ENCODE measurements at places on chromosomes 4 and X. TPM values are rescaled to one million over a fixed set of nuclear protein-coding genes. Genes with fewer than 3 reads are reported as not detected.

CAPN6 gene
- 0.63 TPM for total RNA-seq

CTPS2 gene
- 7.9 TPM for total RNA-seq

NALF2 gene
- not detected for total RNA-seq

PRDM8 gene
- 3.7 TPM for total RNA-seq

SORCS2 gene
- 0.68 TPM for total RNA-seq

TMEM47 gene
- 366 TPM for total RNA-seq

DNA sequence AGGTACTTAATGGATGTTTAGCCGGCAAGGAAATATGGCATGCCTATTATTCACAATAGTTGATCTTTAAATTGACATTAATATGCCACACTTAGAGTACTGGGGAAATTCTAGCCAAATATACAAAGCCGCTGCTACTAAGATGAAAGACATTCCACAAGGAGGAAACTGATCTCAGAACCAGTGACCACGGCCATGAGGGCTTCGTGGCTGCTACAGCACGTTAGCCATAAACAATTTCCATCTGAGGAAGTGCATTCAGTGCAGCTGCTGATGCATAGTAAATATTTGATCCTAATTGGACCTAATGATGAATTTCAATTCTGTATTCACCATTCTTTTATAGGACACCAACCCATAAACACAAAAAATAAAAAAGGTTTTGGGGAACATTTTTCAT lies 59.1 kb downstream of the SORBS2 start:
- H3K4me3 ChIP-seq: no peak overlapping the region
- no peak overlapping the region for H3K27ac ChIP-seq
- no peak for DNase-seq
- H3K27me3 ChIP-seq: no peaks in the 10 kb centered on the region
- H3K36me3 ChIP-seq: no peaks in the 10 kb centered on the region

- no peaks in the 10 kb centered on the region for H3K4me1 ChIP-seq
- H3K27me3 ChIP-seq: no peaks in the 10 kb centered on the region
- H3K4me3 ChIP-seq: no peak overlapping the region
- no peak for DNase-seq
- no peak overlapping the region for H3K27ac ChIP-seq
- H3K36me3 ChIP-seq: no peaks in the 10 kb centered on the region
Observed at GRCh38 chrX:49784747-49785280, 44.3 kb upstream of the PAGE4 start.

GRCh38 chr4:16418814-16419213 lies 192.5 kb upstream of the TAPT1 start:
- no peaks in the 10 kb centered on the region for H3K36me3 ChIP-seq
- no peaks in the 10 kb centered on the region for H3K27me3 ChIP-seq
- no peaks in the 10 kb centered on the region for H3K4me1 ChIP-seq

DNA sequence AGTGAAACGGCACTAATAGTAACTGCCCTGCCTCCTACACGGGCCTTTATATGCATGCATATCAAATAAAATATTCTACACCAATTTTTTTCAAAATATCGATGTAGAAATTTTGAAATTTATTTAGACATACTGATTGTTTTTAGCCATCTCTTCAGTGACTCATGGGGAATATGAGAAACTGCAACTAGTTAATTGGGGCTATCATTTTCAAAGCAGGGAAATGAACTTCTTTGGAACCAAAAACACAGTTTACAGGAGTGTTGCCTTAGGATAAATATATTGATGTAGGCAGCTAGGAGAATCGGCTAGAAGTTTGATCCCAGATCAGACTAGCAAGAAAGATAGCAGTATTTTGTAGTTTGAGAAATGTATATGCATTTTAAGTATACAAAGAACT lies 1010.8 kb upstream of the AGA start:
- no peaks in the 10 kb centered on the region for H3K36me3 ChIP-seq
- no peaks in the 10 kb centered on the region for H3K4me1 ChIP-seq
- DNase-seq: no peak
- no peaks in the 10 kb centered on the region for H3K27me3 ChIP-seq
- no peak overlapping the region for H3K4me3 ChIP-seq

DNA sequence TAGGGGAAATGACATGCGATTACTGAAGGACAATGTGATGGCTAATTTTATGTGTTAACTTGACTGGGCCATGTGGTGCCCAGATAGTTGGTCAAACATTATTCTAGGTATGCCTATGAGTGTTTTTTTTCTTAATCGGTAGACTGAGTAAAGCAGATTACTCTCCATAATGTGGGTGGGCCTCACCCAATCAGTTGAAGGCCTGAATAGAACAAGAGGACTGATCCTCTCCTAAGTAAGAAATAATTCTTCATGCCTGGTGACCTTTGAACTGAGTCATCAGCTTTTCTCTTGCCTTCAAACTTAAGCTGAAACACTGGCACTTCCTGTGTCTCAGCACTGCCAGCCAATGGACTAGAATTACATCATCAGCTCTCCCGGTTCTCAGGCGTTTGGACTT lies 164.0 kb upstream of the FGF13 start:
- no peak overlapping the region for H3K27ac ChIP-seq
- no peak overlapping the region for H3K4me3 ChIP-seq
- no peaks in the 10 kb centered on the region for H3K27me3 ChIP-seq
- DNase-seq: no peak

DNA sequence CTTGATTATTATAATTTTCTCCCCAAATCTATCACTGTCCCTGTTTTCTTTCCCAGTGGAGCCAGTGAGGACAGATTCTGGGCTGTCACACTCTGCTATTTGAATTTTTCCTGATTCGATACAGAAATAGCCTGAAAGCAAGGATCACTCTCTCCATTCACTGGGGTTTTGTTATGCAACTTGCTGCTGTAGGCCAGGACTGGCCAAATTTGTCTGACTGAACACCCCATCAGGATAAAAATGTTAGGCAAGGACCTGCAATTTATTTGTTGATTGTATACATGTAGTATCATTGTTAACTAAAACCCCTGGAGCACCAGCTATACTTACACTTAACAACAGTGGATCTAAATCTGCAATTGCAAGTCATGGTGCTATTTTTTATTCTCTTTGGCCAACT lies 68.7 kb downstream of the AASDH start:
- H3K27me3 ChIP-seq: no peaks in the 10 kb centered on the region
- no peak overlapping the region for H3K27ac ChIP-seq
- DNase-seq: no peak
- H3K4me1 ChIP-seq: no peaks in the 10 kb centered on the region

DNA sequence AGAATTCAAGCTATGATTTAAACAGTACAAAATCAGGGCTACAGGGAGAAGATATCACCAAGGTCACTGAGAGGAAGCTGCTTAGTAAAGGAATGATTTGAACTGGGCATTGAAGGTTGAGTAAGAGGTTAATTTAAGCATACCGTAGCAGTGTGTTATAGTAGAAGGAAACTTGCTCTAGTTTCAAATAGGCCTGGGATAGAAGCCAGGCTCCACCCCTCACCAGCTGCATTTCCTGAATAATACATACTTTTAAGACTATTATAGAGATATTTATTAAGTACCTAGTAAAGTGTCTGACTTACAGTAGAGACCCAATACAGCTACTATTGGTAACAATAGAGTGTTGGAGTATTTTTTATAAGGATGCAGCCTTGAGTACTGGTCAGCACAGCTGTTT lies 118.0 kb upstream of the GLRA2 start:
- no peaks in the 10 kb centered on the region for H3K27me3 ChIP-seq
- H3K4me3 ChIP-seq: no peak overlapping the region
- no peaks in the 10 kb centered on the region for H3K4me1 ChIP-seq

- H3K27me3 ChIP-seq: no peaks in the 10 kb centered on the region
- no peak overlapping the region for H3K27ac ChIP-seq
- H3K4me1 ChIP-seq: no peaks in the 10 kb centered on the region
Observed at GRCh38 chrX:49226946-49227345, 6.2 kb downstream of the CACNA1F start.

All from thoracic aorta (tissue), 2 donors.